Neural crest cell (in vitro differentiated cells): ENCODE measurements at places on chromosomes 1 and 21. TPM values are rescaled to one million over a fixed set of nuclear protein-coding genes. Genes with fewer than 3 reads are reported as not detected.

DNA sequence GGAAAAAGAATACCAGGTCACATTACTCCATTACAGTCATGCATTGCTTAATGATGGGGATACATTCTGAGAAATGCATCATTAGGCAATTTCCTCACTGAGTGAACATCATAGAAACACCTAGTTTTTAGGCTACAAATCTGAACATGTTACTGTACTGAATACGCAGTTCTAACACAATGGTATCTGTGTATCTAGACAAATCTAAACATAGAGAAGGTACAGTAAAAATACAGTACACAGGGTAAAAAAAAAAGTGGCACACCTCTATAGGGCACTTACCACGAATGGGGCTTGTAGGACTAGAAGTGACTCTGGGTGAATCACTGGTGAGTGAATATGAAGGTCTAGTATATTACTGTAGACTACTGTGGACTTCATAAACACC lies 115.7 kb downstream of the AKT3 start:
- DNase-seq = no peak

DNA sequence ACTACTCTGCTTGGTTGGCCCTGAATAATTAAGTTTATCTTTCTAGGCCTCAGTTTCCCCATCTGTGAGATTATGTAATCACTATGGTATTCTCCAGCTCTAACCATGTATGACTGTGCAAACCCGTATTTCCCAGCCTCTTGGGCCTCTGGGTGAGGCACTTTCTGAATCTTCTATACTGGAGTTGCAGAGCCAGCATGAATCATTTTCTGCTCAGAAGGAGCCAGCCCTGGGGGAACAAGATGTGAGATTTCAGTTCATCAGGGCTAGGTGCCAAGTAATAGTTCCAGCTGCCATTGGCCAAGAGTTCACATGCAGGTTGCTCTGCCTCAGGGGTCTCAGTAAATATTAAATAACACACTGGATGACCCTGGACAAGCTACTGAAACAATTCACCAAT lies 47.7 kb upstream of the USP24 start:
- DNase-seq = no peak

GRCh38 chr1:207407655-207408260 lies 46.4 kb upstream of the CR2 start:
- DNase-seq = no peak

GRCh38 chr1:240666568-240667198 lies 54.7 kb upstream of the GREM2 start:
- DNase-seq = no peak

Gene TRNP1
- 16.7 and 18.7 TPM in 2 replicates for total RNA-seq

Gene OR2L2
- 0.09 TPM in 2 replicates for total RNA-seq
